ENCODE measurements at places on chromosomes 1 and 21.

DNA sequence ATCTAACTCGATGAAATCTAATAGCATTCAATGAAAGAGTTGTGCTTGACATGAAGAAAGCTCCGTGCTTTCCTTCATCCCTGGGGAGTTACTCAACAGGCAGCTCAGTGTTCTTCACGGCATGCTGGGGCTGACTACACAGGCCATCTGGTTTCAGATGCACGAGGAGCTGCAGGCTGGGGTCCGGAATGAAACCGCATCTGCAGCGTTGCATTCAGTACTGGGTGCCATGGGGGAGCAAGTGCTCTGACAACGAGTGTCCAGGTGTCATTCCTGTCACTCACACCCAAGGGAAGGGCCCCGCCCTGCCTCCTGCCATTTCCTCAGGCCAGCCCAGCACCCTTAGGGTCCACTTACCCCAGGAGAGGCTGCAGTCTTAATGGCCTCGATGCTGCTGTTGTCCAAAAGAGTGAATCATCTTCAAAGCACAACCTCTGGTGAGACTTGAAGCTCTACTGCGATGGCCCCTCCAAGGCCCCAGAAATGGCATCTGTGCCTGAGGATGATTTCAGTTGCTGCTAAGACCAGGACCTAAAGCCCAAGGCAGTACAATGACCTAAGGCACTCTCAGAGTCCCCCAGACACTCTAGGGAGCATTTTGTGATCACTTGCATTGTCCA is 61.4 kb downstream of the STUM start:
- no peak for DNase-seq

- no peak for DNase-seq
Observed at GRCh38 chr1:165632491-165632890, 1.5 kb downstream of the MGST3 start.

DNA sequence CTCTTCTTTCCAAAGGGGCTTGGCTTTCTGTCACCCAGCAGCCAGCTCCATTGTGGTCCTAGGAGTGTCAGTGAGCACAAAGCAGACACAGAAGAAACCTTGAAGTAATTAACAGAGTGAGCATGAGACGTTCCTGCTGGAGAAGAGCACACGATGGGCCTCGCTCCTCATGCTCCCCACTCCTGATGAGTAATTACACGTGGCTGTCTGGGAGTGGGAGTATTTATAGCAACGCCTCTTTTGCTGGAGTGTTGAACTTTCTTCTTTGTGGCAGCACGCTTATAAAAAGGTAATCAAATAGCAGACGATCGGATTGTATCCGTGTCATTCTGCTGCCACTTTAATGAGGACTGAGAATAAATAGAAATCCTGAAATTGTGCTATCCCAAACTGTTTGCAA is 185.8 kb downstream of the CAMTA1 start:
- no peak for DNase-seq

GRCh38 chr1:81238129-81238528 is 562.6 kb upstream of the ADGRL2 start:
- no peak for DNase-seq

- no peak for DNase-seq
Observed at GRCh38 chr1:247442164-247442563, 15.7 kb downstream of the OR2B11 start.

GRCh38 chr1:58618303-58618702 is 41.3 kb upstream of the TACSTD2 start:
- DNase-seq: peak; percentile 91

DNA sequence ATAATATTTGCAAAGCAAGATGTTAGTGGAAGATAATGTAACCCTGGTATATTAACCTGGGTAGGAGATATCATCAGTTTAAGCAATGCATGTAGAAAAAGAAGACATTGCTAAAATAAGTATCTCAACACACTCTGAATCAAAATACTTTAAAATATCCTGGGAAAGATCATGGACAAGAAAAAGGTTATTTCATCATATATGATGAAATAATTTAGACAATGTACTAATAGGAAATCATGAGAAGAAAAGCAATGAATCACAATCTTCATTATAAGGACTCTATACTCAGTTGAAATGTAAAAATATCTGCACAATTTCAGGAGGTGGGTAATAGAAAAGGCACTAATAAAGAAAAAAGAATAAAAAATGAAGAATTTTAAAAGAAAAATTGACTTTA is 158.8 kb downstream of the KCNT2 start:
- no peak for DNase-seq

GRCh38 chr1:30366911-30367310 is 356.5 kb downstream of the MATN1 start:
- no peak for DNase-seq

- no peak for DNase-seq
Observed at GRCh38 chr1:28779751-28780408, 32.1 kb upstream of the OPRD1 start.

DNA sequence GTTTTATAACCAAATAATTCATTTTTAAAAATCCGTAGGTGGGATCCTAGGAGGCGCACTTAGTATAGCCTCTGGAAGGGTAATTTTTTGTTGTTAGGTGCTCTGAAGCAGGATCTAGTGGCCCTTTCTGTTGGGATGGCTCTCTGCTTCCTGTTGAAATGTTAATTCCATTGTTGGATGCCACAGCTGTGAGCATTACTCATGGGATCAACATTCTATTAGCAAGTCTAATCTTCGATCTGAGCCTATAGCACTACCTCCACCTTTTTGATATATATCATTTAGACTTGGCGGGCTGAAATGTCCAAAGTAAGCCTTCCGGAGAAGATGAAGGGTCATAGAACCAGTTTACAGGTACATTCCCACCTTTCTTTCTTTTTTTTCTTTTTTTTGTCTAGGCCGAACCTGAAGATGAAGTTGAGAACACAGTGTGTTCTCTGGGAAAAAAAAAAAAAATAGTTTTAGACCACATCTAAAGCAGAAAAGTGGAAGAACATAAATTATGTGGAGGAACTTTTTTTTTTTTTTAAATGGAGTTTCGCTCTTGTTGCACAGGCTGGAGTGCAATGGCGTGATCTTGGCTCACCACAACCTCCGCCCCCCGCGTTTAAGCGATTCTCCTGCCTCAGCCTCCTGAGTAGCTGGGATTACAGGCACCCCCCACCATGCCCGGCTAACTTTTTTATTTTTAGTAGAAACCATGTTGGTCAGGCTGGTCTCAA is 1.4 kb downstream of the CXADR start:
- no peak for DNase-seq

Data from non-pigmented ciliary epithelial cell (primary cell).